Putamen (tissue), 1 donor: ENCODE measurements at places on chromosomes 16 and 17.

DNA sequence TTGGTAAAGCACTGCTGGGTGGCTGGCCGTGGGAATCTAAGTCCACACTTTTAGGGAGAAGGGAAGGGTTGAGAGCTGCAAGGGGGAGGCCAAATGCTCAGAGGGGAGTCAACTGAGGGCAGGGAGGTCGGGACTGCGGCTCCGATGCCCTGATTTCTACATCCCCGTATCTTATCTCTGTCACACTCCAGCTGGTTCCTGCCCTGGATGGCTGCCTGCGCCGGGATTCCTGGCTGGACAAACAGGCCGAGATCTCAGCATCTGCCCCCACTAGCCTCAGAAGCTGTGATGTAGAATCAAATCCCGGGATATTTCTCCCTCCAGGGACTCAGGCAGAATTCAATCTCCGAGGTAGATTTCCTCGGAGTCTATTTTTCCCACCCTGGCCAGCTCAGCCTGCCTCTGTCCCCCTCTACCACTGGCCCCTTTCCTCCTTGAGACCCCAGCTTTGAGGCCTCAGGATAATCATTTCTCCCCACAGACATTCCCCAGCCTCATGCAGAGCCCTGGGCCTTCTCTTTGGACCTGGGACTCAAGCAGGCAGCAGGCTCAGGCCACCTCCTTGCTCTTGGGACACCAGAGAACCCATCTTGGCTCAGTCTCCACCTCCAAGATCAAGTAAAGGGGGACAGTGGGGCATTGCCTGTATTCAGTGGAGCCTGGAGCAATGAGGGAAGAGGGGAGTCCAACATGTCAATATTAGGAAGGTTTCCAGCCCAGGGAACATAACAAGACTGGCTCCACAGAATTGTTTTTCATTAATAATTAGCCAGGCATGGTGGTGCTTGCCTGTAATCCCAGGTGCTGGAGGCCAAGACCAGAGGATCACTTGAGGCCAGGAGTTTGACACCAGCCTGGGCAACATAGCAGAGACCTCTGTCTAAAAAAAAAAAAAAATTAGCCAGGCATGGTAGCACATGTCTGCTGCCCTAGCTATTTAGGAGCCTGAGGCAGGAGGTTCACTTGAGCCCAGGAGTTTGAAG is 1.8 kb downstream of the SHBG start:
- DNase-seq = no peak

- DNase-seq = peak; percentile 27
These were observed 20.0 kb downstream of the ST6GALNAC1 start for GRCh38 chr17:76623271-76624146.

GRCh38 chr17:48564188-48565021 is 13.7 kb downstream of the HOXB4 start:
- DNase-seq = no peak

DNA sequence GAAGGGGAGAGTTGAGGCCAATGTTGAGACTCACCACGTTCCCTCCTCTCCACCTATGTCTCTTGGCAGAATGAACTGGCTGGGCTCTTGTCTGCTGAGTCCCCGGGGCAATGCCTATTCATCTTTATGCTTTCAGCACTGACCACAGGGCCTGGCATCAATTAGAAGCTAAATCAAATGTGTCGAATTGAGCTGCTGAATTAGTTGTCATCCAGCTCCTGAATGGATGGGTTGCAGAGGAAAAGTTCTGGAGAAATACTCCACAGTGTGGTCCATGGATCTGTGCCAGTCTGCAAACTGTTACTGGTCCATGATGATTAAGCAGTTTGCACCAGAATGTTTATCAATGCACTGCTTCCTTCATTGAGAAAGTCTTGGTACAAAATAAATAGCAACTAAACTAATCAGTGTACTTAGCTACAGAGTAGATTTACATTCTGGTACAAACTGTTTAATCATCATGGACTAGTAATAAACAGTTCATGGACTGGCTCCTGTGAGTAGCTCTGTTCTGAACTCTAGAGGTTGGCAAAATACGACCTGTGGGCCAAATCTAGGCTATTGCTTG is 4.6 kb downstream of the CNGB1 start:
- DNase-seq = no peak

DNA sequence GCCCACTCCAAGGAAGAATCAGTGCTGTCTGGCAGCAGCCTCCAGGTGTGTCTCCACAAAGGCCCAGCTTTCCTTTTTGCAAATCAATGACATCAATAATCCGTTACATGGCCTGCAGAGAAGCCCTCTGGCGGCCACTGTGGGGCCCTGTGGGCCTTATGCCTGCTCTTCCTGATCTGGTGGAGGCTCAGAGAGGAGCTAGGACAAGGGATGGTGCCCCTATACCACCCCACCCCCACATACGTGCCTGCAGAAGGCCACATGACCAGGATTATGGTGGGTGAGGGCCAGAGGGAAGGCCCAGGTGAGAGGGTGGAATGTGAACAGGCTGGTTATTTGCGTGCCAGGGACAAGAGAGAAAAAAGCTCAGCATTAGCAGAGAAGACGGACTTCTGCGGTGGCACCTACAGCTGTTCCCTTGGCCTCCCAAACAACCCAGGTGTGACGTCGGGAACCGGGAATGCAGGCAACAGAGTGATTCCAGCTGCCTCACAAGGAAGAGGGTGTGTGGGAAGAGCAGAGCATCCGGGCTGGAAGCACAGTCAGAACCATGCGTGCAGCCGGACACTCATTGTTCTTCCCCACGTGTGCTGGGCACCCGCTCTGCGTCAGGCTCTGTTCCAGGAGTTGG is 22.5 kb downstream of the EIF4A3 start:
- DNase-seq = no peak

DNA sequence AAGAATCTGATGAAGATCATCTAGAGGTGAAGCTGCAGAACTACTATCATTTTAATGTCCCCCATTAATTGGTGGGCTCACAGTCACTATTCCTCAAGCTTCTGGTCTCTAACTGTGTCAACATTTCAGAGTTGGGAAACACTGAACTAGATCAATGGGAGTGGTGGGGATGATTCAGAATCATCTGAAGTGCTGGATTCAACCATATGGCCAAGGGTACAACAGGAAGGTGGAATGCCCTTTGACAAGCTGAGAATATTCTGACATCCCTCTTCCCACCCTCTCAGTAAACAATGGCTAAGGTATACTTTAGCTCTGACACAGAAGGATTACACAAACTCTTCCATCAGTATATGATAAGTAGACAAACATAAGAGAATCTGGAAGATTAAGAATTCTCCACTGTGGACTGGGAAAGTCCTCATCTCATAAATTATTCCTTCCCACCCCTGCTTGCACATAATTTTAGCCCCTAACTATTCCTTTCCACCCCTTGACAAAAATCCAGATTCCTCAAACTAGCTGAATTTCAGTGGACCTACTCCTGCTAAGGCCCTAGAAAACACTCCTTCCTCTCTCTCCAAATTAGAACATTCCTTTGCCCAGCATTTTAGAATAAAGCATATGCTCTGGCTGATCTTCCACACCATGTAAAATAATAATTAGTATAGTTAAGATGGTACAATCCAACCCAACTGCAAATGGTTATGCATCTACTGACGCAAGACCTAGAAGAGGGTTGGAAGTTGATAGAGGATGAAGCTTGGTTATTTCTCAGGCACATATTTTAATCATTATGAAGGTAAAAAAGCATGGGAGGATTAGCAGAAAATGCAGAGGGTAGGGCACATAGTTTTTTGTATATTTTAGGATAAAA is 16.3 kb upstream of the RFFL start:
- DNase-seq = no peak

- DNase-seq = no peak
These were observed 74.7 kb downstream of the WIPI1 start for GRCh38 chr17:68382582-68383085.

GRCh38 chr16:15924996-15925395 is 24.4 kb upstream of the ABCC1 start:
- no peak for DNase-seq

GRCh38 chr16:11797957-11798299 is 870 bp upstream of the ZC3H7A start:
- no peak for DNase-seq

DNA sequence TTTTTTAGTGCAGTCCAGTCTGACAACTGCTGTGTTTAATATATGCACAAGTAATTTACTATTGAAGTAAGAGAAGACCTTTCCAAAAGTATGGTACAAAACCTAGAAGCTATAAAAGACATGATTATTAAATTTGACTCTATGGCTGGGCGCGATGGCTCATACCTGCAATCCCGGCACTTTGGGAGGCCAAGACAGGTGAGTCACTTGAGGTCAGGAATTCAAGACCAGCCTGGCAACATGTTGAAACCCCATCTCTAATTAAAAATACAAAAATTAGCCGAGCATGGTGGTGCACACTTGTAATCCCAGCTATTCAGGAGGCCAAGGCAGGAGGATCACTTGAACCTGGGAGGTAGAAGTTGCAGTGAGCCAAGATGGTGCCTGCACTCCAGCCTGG is 41.4 kb upstream of the VWA3A start:
- DNase-seq = no peak

DNA sequence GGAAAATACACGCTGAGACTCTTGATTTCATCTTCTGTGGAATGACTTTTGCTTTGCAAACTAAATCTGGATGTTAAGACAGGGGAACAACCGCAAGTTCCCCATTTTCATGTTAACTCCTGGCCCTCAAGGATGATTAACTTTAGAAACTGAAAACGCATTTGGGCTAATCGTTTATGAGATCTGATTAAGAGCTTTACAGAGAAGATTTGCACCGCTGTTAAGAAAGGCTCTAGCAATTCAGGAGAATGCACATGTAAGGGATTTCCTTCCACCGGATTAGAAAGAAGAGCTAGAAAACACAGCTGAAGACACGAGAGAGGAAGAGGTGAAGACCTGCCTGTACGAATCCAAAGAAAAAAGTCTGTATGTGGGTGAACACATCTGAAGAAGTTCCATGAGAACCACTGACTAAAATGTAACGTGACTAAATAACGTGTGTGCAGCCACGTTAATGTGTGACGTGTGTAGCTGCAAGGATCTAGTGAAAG is 106.4 kb downstream of the YPEL2 start:
- no peak for DNase-seq

DNA sequence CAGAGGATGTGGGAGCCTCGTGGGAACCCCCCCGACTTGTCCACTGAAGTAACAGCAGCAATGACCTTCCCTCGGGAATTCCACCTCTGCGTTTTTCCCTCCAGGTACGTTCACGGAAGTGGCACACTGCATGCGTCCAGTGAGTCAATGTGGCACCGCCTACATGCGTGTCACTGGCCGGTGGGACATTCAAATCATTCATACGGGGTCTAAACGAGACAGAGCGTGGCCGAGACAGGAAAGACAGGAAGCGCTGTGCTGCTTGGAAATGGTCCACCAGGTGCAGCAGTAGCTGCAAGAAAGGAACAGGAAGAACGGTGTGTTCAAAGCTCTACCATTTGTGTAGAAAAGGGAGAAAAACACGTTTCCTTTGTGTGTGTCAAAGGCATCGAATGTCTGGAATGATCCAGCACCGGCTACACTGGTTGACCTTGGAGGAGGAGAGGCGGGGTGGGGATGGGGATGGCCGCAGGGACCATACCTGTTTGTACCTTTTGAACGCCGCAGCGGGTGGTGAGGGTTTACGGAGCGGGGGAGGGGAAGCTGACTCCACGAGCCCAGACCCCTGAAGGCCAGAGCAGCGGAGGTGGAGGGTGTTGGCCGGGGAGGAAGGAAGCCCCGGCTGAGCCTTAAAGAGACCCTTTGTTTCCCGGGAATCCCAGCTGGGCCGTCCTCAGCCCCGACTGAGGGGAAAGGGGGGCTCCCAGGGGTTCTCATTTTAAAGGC is 1.7 kb upstream of the PGAP6 start:
- no peak for DNase-seq

DNA sequence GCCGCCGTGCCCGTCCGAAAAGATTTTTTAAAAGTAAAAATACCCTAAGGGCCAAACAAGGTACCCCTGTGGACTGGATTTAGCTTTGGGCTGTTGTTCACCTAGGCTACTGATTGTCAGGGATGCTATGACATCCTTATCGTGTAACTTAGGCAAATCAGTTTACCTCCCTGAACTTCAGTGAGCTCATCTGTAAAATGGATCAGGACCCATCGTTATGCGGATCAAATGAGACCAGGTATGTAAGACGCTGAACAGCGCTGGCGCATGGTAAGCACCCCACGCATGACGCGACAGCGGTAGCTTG is 658 bp upstream of the ZNF771 start:
- DNase-seq = no peak

DNA sequence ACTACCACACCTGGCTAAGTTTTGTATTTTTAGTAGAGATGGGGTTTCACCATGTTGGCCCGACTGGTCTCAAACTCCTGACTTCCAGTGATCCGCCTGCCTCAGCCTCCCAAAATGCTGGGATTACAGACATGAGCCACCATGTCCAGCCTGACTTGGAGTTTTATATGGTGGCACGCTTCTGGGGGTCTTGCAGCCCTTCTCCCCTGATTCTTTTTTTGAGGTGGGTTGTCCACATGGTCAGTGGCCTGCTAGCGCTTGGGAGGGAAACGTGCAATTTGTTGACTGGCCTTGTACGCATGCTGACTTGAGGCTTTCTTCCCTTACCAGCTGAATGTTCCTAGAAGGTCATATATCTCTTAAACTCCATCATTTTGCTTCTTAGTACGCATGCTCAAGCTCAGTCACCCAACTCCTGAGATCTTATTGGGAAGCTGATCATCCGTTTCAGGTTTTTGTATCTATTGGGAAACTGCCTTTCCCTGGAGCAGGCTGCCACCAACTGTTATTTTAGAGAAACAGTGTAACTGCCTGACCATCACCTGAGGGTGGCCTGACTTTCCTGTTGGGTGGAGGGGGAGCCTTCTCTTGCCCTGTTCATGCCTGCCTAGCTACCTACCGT is 13.7 kb upstream of the LDHD start:
- no peak for DNase-seq

GRCh38 chr17:79006046-79006445 is 3.5 kb downstream of the CANT1 start:
- DNase-seq = no peak

DNA sequence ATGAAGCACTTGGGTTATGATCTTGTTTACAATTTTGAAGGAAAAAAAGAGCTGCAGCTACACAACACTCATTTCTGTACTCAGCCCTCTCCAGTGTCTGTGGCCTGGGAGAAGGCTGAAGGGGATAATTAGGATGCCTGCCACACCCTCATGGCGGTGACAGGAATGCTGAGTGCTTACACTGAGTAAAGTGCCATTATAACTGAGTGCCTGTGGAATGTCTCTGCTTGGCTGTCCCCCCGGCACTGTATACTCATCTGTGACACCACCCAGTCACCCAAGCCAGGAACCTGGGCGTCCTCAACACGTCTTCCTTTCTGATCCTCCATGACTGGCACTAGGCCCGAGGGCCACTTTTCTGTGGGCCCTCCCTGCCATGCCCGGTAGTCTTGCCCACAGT is 3.5 kb upstream of the MRPL38 start:
- no peak for DNase-seq
